ENCODE measurements at places on chromosomes 3 and 15. TPM values are rescaled to one million over a fixed set of nuclear protein-coding genes. Genes with fewer than 3 reads are reported as not detected.

DNA sequence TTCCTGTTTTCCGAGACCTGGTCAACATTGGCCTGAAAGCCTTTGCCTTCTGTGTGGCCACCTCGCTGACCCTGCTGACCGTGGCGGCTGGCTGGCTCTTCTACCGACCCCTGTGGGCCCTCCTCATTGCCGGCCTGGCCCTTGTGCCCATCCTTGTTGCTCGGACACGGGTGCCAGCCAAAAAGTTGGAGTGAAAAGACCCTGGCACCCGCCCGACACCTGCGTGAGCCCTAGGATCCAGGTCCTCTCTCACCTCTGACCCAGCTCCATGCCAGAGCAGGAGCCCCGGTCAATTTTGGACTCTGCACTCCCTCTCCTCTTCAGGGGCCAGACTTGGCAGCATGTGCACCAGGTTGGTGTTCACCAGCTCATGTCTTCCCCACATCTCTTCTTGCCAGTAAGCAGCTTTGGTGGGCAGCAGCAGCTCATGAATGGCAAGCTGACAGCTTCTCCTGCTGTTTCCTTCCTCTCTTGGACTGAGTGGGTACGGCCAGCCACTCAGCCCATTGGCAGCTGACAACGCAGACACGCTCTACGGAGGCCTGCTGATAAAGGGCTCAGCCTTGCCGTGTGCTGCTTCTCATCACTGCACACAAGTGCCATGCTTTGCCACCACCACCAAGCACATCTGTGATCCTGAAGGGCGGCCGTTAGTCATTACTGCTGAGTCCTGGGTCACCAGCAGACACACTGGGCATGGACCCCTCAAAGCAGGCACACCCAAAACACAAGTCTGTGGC lies 16.9 kb downstream of the TMEM43 start:
- DNase-seq = peak; percentile 56

- DNase-seq = peak; percentile 39
Measured at GRCh38 chr3:25426408-25426807, 1.7 kb upstream of the RARB start.

- DNase-seq = no peak
Measured at GRCh38 chr3:81799403-81799802, 38.0 kb upstream of the GBE1 start.

DNA sequence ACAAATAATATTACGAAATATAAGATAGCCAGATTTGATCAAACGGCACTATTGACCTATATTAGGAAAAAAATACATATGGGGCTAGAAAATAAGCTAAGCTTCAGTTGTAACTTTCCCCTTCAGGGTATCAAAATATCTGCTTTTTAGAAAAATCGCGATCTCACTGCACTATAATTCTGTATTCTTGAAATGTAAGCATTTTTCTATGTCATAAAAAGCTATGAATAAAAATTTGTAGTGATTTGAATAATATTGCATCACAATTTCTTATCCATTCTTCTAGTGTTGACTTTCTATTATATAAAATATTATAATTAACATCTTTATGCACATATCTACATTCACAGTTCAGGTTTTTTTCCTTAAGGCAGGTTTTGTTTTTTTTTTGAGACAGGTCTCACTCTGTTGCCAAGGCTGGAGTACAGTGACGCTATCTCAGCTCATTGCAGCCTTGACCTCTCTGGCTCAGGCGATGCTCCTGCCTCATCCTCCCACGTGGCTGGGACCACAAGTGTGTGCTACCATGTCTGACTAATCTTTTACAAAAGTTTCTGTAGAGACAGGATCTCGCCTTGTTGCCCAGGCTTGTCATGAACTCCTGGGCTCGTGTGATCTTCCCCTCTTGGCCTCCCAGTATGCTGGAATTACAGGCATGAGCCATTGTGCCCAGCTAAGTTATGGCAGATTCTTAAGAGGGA lies 21.6 kb downstream of the EMC4 start:
- no peak for DNase-seq

Gene OR5K2
- not detected for total RNA-seq

- DNase-seq = no peak
Measured at GRCh38 chr3:172373912-172374311, 74.3 kb downstream of the GHSR start.

DNA sequence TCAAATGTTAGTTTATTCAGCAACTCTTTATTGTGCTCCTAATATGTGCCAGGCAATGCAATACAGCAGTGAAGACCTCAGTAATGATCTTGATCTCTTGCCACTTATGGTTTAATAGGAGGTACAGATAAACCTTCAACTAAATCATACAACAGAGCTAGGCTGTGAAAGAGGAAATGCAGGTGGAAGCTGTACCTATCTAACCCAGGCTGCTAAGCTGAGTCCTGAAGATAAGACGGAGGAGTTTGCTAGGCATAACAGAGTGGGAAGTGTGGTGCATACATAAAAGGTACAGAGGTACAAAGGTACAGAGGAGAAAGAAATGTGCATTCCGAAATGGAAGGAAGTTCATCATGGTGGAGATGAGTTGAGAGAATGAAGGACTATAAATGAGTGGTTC lies 35.0 kb downstream of the KBTBD8 start:
- DNase-seq = no peak

- DNase-seq = peak; percentile 67
Measured at GRCh38 chr15:67146234-67146633, 80.8 kb downstream of the SMAD3 start.

Gene CHRFAM7A
- 1.8 TPM for total RNA-seq

Gene COL6A6
- 4.7 TPM for total RNA-seq

- no peak for DNase-seq
Measured at GRCh38 chr3:49841126-49841696, 15.2 kb downstream of the TRAIP start.

Gene EPHA6
- 1.1 TPM for total RNA-seq

Gene CCNL1
- total RNA-seq = 44.9 TPM

Gene EIF3J
- 59.3 TPM for total RNA-seq

GRCh38 chr3:54963641-54964040 lies 35.8 kb upstream of the LRTM1 start:
- DNase-seq = no peak

GRCh38 chr3:188979248-188979647 lies 192.5 kb upstream of the TPRG1 start:
- DNase-seq = no peak

DNA sequence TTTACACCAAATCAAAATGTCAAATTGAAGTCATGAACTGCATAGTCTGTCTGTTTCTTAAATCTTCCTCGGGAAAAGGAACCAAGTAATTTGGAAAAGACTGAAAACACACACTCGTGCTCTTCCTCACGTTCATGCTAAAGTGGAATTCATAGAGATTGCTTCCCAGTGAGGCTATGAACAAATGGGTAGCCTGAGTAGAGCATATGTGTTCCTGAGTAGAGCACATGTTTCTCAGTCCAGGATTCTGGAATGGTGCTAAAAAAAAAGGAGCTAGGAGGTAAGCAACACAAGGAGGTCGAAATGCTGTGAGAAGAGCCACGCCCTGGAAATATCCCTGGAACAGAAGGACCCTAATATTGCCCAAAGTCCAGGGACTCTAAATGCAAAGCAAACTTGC lies 494.2 kb upstream of the THBS1 start:
- no peak for DNase-seq

Gene CPLX3
- 11.0 TPM for total RNA-seq

Gene ZNF385D
- 7.4 TPM for total RNA-seq

DNA sequence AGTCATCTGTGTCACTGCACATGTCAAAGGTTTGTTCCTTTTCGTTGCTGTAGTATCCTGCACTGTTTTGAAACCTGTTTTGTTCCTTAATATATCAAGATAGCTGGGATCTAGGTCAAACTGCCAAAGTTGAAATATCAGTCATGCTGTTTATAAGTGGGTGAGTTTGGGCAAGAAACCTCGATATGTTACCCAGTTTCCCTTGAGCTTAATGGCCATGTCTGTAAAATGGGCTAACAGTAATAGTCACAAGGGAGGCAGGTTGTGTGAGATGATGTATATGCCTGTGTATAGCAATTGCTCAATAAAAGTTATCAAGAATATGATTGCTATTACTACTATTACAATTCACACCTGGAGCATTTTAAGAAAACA lies 57.1 kb downstream of the BHLHE40 start:
- no peak for DNase-seq

Gene SYNPR
- 5.3 TPM for total RNA-seq

Gene TGM5
- total RNA-seq = not detected

DNA sequence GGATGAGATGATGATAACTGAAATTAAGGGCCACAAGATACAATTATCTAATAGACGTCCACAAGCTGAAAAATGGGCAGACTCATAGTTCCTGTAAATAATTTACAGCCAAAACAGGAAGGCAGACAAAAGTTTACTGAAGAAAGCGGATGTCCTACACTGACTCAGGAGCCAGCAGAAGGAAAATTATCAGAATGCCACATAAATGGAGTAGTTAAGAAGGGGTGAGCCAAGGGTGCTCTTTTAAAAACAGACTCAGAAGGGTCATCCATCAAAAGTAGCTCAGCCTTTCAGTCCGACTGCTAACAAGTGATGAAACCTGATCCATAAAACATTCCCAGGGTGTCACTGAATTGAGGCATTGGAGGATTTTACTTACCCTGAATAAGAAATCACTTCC lies 39.8 kb downstream of the TUSC7 start:
- no peak for DNase-seq

All from left cardiac atrium (tissue), 4 donors.